GM23248 (cell line): ENCODE measurements at places on chromosomes 4 and X. TPM values are rescaled to one million over a fixed set of nuclear protein-coding genes. Genes with fewer than 3 reads are reported as not detected.

GRCh38 chrX:3378156-3378555, 31.7 kb upstream of the MXRA5 start:
- DNase-seq: no peak

Gene PFKFB1
- not detected in 2 replicates for polyA plus RNA-seq

DNA sequence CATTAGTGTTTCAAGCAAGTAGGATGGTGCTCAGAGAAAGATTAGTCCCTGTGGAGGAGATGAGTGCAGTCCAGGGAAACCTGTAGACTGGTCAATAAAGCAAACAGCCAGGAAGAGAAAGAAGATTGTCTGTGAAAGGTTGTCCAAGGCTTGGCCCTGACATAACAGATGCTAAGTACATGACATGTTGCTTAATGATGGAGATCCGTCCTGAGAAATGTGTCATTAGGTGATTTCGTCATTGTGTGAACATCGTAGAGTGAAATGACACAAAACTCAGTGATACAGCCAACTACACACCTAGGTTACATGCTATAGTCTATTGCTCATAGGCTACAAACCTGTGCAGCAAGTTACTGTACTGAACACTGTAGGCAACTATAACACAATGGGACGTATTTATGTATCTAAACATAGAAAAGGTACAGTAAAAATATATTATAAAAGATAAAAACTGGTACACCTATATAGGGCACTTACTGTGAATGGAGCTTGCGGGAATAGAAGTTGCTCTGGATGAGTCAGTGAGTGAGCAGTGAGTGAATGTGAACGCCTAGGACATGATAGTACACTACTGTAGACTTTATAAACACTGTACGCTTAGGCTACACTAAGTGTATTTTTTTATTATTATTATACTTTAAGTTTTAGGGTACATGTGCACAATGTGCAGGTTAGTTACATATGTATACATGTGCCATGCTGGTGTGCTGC, 9.0 kb upstream of the PRSS48 start:
- peak; percentile 7 for DNase-seq

Gene S100P
- polyA plus RNA-seq: 0.80 TPM in 1 of 2 replicates, not detected in the other

- DNase-seq: no peak
Measured at GRCh38 chr4:76035799-76036380, at the start of gene CXCL11. Gene CXCL11 (minus strand): TSS chr4:76036070. CDS start chr4:76035987, 83 bp downstream.

DNA sequence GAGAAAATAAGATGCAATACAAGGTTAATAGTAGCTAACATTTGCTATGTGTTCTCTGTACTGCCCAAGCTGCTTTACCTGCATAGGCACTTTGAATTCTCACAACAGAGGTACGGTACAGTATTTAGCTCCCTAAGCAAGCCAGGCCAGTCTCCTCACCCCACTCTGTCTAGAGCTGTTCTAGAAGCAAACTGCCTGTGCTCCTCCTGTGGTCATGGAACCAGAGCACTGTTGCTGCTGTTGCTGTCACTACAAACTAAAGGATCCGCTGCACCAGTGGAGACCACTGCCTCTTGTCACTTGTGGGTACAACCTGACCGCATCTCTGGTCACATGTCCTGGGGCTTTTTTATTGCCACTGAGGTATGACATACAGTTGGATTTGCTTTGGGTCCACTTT, 19.6 kb downstream of the ZNF330 start:
- no peak for DNase-seq

GRCh38 chr4:187208651-187209050, 485.0 kb upstream of the FAT1 start:
- no peak for DNase-seq

DNA sequence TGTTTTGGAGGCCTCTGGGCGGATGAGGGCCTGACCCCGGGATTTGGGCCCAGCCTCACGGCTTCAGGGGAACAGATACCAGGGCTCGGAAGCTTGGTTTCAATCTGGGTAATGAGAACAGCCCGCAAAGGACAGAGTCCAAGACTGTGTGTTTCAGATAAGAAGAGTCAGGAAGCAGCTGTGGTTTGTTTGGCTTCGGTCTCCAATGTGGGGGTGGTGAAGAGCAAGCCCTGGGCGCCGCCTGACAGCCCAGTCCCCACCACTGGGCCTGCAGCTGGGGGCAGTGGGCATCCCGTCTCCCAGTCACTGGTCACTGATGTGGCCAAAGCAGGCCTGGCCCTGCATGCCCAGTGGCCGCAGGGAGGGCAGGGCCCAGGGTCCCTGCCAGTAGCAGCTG, 9.1 kb downstream of the WFS1 start:
- no peak for DNase-seq
